Activated CD4-positive, alpha-beta T cell treated with anti-CD3 and anti-CD28 coated beads, Interleukin-2, Interleukin-4, amounts not matched to agents 100 ng/mL and 50 ng/mL, durations not matched to agents 16 hours and 8 hours (primary cell): ENCODE measurements at places on chromosomes 1 and 21.

DNA sequence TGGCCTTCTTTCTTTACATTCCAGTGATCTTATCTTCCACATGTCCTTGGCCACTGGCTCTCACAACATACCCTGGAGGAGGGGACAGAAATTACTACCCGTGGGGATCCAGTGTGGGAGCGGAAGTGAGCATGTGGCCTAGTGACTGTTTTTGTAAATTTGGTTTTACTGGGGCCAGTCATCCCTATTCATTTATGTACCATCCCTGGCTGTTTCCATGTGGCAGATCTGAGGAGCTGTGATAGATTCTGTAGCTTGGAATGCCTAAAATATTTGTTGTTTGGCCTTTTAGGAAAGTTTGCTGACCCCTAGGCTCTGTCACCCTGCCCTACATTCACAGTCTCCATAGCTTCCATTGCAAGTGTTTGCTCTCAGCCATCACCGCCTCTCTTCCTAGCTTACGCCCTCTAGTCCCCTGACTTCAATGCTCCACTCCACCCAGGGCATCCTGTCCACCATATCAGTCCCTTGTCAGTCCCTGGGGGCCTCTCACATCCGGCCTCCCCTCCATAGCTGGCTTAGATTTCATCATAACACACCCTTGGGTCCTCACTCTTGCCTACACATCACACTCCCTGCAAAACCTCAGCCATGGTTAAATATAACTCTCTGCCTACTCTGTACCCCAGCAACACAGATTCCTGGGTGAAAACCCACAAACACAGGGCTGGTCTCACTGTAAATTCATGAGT, 25.8 kb downstream of the DHCR24 start:
- no peak for DNase-seq

DNA sequence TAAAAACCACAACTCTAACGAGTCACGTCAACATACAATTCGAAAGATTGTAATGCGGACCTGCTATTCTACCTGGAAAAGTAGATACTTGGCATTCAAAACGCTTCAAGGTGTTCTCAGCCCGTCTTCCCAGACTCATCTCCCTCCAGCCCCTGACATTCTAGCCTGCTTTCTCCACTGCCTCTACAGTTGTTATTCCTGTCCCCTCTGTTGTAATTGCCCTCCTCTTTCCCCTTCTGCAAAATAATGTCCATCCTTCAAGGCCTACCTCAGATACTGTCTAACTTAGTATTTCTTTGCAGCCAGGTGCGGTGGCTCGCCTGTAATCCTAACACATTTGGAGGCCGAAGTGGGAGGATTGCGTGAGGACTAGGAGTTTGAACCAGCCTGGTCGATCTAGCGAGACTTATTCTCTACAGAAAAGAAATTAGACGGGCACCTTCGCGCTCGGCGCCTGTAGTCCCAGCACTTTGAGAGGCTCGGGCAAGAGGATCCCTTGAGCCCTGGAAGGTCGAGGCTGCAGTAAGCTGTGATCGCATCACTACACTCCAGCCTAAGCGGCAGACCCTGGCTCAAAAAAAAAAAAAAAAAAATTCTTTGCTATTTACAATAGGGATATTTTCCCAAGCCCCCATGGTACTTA, 756 bp upstream of the RBM34 start:
- no peak for DNase-seq

- DNase-seq, result peak; percentile 95
These were observed 4.9 kb upstream of the TNFRSF1B start for GRCh38 chr1:12161662-12162458.

DNA sequence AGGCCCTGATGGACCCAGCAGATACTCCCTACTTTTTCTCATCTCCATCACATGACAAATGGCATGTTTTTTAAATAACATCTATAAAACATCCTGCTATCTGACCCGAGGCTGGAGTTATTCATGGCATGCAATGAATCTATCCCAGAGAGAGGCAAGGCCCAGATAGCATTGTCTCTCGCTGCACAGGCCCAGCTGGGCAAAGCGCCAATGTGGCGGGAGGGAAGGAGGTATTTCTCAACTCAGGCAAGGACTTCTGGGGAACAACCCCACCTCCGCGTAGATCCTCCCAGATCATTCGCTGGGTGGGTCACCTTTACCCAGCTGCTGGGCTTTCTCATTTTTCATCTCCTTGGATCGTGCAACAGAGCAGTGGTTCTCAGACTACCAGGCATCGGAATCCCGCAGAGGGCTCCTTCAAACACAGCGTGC, 59.8 kb downstream of the ERG start:
- DNase-seq, result no peak

- no peak for DNase-seq
These were observed 579.0 kb upstream of the ADAMTS5 start for GRCh38 chr21:27545754-27546349.

- DNase-seq, result no peak
These were observed 14.2 kb downstream of the KCNA2 start for GRCh38 chr1:110591956-110592355.

GRCh38 chr1:9612871-9613624, 24.3 kb downstream of the TMEM201 start:
- DNase-seq, result no peak

- DNase-seq, result no peak
These were observed 8.8 kb downstream of the ATP5IF1 start for GRCh38 chr1:28244549-28245251.

GRCh38 chr1:63362578-63362977, 4.8 kb upstream of the ALG6 start:
- DNase-seq, result no peak

DNA sequence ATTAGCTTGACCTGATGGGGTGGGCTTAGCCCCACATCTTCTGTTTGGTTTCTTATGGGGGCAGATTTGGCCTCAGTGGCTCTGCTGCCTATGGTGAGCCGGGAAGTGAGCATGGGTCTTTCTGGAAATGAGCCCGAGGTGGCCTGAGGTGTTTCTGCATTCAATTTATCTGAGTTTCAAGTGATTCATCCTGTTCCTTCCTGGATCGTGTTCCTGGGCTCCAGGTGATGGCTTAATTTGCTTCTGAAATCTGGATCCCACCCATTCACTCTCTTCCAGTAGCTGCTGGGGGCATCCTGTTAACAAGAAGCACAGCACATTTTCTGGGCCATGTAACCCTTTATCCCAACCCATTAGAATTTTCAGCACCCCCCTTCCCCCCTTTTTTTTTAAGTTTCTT, 324.6 kb downstream of the CAMTA1 start:
- DNase-seq, result no peak

- no peak for DNase-seq
These were observed 21.8 kb downstream of the MIS18A start for GRCh38 chr21:32256873-32257620.

GRCh38 chr1:201914456-201915235, 25.9 kb downstream of the SHISA4 start:
- no peak for DNase-seq

DNA sequence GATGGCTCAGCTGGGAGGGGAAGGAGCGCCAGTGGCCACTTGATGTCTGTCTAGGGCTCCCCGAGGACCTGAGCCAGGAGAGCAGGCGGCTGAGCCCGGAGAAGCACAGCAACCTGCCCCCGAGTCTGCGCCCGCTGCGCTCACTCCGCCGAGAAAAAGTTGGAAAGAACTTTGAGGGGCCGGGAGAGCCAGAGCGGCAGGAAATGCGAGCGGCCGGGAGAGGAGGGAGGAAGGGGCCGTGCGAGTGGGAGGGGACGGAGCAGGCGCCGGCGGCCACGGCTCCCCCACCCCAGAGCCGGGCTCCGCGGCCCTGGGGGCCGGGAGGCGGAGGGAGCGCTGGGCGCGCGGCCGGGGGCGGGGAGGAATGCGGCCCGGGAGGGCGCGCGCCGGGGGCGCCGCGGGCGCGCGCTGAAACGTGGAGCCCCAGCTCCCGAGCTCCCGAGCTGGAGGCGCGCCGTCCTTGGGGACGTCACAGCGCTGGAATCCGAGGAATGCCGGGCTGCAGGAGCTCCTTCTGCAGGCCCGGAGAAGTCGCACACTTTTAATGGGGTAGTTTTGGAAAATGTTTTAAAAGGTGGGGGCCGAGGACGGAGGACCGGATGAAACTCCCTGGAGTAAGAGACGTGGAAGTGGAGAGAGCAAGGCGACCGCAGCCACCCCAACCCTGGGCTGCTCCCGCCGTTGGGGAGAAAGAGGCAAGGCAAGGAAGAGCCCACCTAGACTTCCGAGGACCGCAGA, at the start of gene PTPN14:
Gene PTPN14 (minus strand): TSS at position 167 of the 738 bp plus-strand sequence. CDS start 86,799 bp downstream, outside the sequence.
- DNase-seq, result no peak

DNA sequence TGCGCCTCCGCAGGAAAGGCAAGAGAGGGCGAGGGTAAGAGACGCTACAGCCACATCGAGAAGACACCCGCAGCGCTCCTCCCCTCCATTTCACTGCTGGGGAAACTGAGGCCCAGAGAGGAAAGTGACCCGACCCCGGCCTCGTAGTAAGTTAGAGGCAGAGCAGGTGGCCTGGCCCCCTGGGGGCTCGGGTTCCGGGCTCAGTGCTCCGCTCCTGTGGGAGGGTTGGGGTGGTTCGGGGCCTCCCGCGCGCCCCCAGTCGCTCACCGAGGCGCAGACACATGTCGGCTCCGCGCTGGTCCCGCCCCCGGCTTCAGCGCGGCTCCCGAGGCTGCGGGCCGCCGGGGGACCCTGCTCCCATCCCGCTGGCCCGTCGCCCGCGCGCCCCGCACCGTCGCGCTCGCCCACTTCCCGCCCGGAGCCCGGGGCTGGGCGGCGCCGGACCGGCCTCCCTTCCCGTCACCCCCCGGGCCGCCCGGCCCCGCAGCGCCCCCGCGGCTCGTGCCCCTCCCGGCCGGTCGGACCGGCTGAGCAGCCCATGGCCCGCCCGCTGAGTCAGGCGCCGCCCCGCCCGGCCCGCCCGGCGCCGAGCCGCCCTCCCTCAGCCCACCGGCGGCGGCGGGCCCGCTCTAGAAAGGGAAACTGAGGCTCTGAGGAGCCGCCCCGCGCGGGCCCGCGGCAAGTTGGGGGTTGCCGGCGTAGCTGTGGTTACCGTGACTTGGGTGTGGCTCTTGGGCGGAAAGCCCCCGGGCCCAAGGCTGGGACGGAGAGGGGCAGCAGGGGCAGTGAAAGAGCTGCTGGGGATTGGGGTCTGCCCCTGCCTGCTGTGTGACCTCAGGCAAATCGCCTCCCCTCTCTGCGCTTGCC, at the start of gene TMEM54:
Gene TMEM54 (minus strand): TSS at position 434 of the 867 bp plus-strand sequence. CDS start 151 bp downstream, at position 283.
- DNase-seq, result no peak

- DNase-seq, result no peak
These were observed 206.0 kb upstream of the USP24 start for GRCh38 chr1:55420929-55421716.

DNA sequence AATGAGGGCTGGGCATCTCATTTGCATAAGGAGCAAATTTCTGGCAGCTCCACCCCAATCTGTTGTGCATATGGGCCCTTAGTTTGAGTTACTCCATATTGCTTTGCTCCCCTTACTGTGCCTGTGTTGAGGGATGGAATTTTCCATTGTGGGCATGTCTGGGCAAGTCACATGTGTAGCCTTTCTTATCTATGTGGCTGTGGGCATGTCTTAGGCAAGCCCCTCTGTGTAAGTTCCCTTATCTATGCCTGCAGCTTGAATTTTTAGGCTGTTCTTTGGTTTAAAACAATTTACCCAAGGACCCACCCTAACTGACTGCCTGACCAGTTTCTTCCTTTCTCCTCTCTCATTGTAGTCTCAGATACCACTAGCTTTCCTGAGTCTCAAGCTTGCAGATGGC, 405.7 kb upstream of the NCAM2 start:
- DNase-seq, result no peak

DNA sequence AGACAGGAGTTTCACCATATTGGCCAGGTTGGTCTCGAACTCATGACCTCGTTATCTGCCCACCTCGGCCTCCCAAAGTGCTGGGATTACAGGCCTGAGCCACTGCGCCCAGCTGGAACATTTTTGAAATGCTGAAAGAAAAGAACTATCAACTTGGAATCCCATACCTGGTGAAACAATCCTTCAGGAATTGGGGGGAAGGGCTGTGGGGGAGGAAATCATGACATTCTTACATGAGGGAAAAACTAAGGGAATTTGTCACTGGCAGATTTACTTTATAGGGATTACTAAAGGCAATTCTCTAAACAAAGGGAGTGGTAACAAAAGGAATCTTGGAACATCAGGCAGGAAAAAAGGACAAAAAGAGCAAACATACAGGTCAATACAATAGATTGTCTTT, 25.8 kb downstream of the NDUFS5 start:
- DNase-seq, result no peak

DNA sequence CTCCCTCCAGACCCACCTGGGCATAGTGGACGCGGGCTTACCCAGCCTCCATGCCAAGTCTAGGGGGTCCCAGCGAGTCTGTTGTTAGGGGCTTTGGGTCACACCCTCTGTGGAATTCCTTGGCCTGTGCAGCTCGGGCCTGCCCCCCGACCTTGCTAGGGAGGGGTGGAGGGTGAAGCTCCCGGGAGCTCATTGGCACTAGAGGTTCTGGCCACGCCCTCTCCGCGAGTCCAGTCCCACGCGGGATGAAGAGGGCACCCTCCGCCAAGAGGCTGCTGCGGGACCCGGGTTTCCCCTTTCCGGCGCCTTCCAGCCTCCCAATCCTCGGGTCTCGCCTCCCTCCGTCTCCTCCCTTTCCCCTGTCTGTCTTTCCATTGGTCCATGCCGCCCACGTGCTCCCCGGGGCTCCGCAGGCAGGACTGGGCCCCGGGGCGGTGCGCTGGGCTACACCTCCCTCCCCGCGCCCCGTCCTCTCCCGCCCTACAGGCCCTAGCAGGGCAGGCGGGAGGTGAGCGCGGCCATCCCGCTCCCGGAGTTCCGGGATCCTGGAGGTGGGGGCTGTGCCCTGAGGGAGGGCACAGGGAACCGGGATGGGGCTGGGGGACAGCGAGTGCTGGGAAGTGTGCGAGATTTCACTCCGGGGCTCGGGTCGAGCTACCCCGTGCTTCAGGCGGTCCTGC, 3.5 kb downstream of the RUSC1 start:
- DNase-seq, result peak; percentile 94
